ENCODE measurements at places on chromosomes 1 and 21.

DNA sequence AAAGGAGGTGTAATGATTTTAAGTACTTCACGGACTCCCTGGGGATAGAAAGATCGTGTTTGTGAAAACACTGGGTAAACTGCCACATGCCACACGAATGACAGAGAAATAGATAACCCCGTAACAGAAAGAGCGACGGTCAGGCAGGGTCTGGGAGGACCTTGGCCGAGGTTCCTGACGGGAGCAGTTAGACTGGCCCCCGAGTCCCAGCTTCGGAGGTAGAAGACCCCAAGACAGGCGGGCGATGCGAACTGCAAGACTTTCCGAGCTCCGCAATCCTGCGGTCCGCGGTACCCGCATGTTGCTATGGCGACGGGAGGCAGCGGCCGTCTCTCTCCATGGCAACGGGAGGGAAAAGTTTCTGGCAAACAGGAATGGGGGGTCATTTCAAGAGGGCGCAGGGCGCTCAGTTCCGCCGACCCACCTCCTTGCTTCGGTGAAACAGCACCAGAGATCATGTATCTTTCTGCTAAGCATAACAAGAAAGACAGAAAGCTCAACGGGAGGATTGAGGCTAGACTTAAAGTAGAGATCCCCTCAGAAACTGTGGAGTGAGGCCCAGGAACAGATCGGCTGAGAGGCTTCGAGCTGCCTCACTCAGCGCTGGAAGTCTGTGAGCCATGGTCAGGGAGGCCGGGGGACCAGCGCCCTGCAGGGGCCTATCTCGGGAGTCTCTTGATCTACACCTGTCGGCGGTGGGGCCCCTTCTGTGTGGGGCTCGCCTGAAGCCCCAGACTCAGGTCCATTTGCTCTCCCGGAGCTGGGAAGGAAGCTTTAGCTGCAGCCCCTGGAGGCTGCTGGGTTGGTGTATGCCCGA lies 685 bp upstream of the SYT6 start:
- no peak for DNase-seq

GRCh38 chr1:12649971-12650421 lies 6.1 kb downstream of the AADACL4 start:
- no peak for DNase-seq

DNA sequence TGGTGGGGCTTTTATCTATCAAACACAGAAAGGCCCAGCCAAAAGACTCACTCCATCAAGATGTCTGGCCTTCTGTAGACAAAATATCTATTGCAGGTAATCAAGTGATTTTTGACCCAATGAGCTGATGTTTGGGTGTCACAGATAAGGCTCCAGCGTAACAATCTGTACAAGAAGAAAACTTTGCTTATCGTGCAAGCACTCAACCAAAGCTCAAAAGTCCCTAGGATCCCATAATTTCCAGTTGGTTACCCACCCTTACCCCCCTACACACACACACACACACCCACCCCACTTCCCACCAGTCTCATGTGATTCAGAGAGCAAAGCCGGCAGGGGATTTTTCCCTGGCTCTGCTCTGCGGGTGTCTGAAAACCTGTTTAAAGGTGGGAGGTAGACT lies 5.8 kb downstream of the ITPKB start:
- DNase-seq = no peak

- DNase-seq = no peak
Measured at GRCh38 chr1:51799372-51799771, 79.2 kb downstream of the NRDC start.

GRCh38 chr1:240462766-240463395 lies 149.1 kb downstream of the GREM2 start:
- DNase-seq = no peak

GRCh38 chr1:157494093-157494492 lies 58.2 kb downstream of the FCRL5 start:
- no peak for DNase-seq

DNA sequence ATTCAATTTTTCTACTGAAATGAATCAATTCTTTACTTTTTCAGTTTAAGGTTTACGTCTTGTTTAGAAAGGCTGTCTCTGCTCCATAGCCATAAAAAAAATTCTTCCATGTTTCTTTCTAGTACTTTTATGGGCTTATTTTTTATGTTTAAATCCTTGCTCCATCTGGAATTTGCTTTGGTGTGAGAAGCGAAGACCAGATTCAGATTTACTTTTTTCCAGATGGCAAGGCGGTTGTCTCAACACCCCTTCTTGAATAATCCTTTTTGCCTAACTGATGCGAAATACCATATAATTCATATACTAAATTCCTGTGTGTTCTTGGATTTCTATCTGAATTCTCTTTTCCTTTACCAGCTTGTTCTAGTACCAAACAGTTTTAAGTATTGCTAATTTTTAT lies 101.5 kb downstream of the C1orf94 start:
- no peak for DNase-seq

DNA sequence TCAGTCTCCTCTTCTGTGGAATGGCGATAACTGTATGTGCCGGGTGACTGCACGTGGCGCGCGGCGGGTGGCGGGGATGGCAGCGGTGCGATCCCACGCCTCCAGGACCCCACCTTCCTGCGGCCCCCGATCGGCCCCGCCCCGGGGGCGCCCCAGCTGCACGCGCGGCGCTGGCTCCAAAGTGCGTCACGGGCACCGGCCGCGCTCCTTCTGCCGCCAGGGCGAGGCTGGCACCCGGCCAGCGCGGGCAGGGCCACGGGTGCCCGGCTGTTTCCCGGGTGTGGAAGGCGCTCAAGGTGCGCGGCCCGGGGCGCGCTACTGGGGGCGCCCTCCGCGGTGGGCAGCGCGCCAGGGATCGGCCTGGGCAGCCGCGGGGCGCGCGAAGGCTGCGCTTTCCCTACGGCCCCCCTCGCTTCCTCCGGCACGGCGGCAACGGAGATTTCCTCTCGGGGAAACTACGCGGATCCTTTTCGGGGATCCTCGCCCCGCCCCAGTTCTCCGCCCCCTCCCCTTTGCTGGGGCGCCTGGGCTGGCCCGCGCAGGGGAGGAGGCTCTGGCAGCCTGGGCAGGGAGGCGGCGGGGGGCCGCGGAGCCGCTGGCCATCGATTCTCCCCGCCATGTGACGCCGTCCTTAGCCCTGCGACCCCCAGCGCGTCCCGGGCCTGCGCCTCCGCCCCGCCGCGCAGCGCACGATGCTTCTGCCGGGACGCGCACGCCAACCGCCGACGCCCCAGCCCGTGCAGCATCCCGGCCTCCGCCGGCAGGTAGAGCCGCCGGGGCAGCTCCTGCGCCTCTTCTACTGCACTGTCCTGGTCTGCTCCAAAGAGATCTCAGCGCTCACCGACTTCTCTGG lies at the start of gene EVA1C:
Gene EVA1C (plus strand): TSS at position 545 of the 853 bp plus-strand sequence. CDS start 148 bp downstream, at position 693.
- DNase-seq = peak; percentile 58

- DNase-seq = no peak
Measured at GRCh38 chr21:28805885-28806284, 186.8 kb downstream of the LTN1 start.

DNA sequence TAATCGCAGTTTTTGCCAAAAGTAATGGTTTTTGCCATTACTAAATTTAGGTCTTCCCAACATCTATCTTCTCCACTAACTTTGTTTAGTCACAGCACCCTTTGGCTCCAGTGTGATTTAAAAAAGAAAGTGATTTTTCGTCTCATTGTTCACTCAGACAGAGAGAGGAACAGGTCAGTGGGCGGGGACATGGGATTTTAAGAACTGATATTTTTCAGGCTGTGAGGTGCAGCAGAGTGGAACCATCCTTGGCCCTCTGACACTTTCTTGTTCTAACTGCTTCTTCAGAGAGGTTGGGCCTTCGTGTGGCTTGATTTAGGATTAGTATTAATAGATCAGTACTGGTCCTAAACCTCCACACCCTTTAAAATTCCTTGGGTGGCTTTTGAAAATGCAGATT lies 38.8 kb downstream of the CASQ2 start:
- DNase-seq = no peak

DNA sequence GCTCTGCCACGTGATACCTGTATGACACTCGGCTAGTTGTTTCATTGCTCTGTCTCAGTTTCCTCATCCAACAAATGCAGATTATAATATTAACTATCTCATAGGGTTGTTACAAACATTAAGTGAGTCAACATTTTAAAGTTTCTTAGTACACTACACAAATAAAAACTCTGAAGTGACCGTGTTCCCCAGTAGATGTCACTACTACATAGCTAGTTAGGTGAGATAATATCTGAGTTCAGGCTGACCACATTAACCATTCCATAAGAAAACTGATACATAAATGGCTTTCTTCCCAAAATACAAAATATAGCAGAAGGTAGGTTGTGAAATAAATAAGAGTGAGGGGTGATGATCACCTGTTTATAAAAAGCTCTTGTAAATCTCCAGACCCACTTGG lies 214.1 kb downstream of the NUF2 start:
- no peak for DNase-seq

- DNase-seq = peak; percentile 45
Measured at GRCh38 chr1:109193653-109194590, 19.8 kb upstream of the SARS1 start.

DNA sequence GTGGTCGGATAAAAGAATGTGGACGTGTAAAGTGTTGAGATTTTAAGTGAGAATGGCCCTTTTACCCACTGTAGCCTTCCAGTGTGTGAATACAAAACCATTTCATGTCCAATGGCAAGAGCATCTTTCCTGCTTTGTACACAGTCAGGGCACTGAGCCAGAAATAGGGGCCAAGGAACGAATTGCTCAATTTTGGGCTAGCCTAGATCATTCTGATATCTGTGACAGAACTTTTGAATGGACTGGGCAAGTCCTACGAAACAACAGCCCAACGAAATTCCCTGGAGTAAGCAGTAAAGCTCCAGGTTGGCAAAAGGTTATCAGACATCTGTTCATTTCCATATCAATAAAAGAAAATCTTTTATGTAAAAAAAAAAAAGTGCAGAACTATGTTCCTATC lies 5.5 kb downstream of the KIF26B start:
- DNase-seq = no peak

DNA sequence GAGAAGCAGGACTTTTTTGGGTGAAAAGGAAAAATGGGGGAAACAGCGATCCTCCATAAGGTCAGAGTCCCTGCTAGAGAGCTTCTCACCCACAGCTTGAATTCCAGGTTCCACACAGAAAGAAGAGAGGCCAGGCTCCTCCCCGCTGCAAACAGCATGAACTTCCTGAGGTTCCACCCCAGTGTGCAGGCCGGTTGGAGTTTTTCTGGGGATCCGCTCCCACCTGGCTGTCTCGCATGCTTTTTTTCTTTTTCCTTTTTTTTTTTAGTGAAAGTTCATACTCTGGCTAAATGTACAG lies 595.1 kb upstream of the ZP4 start:
- DNase-seq = no peak

DNA sequence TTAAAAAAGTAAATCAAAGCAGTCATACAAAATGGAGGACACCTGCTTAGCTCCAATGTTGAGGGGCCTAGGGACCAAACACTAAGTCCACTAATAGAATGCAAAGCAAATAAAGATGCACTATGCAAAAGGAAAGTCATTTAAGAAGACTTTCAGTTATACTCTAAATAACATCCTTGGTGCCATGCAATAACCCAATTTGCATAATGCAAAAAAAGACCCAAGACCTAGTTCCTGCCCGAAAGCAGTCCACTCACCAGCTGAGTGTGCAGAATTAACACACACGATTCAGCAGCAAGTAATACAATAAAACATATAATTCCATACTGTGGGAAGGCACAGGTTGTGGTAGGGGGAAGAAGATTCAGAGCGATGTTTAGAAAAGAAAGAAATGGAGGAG lies 101.8 kb downstream of the TGFBR3 start:
- DNase-seq = no peak

DNA sequence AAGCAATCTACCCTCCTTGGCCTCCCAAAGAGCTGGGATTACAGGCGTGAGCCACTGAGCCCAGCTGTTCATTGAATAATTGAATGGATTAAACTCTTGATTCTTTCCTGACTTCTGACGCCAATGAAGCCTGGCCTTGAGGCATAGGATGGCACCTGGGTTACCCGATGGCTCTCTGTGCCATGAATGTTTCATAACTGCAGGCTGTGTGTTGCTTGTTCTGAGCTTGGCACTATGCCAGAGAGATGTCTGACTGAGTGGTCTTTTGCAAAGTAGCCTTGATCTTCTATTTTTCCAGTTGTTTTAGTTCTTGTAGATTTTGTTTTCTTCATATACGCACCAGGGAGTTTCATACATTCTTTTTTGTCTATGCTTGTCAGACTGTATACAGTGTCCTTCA lies 38.5 kb upstream of the AK4 start:
- DNase-seq = no peak

- no peak for DNase-seq
Measured at GRCh38 chr1:216627252-216627651, 96.0 kb downstream of the ESRRG start.

DNA sequence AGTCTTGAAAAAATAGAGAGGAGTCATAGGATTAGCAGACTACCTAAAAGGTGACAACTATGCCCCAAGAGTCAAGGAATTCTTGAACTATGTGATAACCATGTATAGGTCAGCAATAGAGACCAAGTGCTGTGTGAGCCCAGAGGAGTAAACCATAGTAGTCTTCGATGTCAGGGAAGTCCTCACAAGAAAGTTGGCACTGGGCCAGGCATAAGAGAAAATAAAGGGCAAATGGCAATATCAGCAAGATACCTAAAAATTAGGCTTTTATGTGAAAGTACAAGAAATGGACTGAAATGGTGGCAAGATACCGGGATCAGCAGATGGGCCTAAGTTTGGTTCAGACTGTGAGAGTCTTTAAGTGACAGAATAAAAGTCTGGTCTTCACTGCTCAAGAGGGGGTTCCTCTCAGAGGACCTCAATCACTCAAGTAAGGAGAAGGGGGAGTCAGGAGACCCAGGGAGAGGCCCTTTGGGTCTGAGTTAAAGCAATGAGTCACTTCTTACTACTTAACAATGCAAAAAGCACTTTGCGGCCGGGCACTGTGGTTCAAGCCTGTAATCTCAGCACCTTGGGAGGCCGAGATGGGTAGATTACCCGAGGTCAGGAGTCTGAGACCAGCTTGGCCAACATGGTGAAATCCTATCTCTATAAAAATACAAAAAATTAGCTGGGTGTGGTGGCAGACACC lies 95.0 kb downstream of the TEX35 start:
- no peak for DNase-seq

DNA sequence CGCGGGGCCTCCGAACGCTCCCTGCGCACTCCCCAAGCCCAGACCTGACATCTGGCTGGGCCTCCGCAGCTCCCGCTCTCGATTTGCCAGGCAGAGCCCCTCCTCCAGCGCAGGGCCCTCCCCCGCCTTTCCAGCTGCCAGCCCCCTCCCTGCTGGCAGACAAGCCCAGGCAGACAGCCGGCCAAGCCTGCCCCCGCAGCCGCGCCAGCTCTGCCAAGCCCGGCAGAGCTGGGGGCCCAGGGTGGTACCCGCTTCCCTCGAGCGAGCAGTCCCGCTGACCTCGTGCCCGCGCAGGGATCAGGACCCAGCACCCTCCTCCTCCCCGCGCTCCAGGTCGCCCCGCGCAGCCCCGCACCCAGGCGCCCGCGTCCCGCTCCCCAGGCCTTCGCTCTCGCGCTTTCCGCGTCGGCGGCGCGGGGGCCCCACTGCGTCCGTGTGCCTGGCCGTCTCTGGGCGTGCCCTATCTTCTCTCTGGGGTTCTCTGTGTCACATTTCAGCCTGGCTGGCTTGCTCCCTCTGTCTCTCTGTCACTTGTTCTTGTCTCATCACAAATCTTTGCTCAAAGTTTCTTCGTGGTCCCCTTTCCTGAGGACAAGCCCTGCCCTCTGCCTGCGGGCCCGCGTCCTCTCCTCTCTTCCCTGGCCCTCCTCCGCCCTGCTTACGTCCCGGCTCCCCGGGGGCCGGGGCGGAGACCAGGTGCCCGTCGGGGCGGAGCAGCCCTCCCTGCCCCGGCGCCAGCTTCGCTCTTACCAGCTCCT lies 580 bp downstream of the INKA2 start:
- DNase-seq = peak; percentile 32

Data from stimulated activated CD4-positive, alpha-beta T cell treated with anti-CD3 and anti-CD28 coated beads, Interleukin-1b, Interleukin-23, amount 100 ng/mL, for 24 hours (primary cell).